ENCODE measurements at places on chromosomes 7 and 10. TPM values are rescaled to one million over a fixed set of nuclear protein-coding genes. Genes with fewer than 3 reads are reported as not detected.

DNA sequence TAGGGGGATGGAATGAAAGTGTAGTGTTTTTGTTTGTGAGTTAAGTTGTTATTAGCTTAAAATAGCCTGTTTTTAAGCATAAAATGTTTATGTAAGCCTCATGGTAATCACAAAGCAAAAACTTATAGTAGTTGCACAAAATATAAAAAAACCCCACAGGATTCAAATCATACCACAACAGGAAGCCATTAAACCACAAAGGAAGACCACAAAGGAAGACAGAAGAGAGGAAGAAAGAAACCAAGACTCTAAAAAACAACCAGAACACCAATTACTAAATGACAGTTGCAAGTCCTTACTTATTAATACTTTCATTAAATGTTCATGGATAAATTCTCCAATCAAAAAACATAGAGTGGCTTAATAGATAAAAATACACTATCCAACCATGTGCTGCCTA, 63.6 kb downstream of the ANKRD7 start:
- DNase-seq = peak; percentile 4

GRCh38 chr7:110084181-110084807, 1006.6 kb upstream of the LRRN3 start:
- DNase-seq = no peak

DNA sequence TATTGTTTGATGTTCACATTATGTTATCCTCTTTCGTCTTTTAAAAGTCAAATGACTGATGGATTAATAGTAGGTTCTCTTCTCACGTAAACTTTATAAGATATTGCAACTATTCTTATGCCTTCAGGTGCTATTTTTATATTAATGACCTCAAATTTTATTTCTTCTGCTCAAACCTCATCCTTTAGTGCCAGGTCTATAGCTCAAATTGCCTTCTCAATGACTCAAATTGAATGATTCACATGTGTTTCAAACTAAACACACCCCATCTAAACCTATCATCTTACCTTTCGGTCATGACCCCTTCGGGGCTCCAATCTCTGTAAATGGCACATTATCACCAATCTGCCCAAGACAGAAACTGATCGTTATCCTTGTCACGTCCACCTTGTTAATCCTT, 22.0 kb upstream of the LIPF start:
- no peak for DNase-seq

DNA sequence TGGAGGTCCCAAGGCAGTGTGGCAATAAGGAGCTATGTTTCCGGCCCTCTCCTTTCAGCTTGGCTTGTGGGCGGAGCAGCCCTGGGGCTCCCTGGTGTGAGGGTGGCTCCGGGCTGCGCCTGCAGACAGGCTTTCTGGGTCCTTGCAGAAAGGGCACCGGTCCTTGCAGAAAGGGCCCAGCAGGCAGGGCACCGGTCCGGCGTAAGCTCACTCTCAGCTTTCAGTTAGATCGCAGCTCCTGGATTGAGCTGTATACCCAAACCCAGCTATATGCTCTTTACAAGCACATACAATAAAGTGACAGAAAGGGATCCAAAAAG, 293.8 kb upstream of the SHH start:
- DNase-seq = no peak

Gene TLX1
- not detected for total RNA-seq
